Common myeloid progenitor, CD34-positive (primary cell): ENCODE measurements at places on chromosomes 4 and X.
A peak's percentile ranks its signal among the peaks of the same experiment; 100 is the strongest.

DNA sequence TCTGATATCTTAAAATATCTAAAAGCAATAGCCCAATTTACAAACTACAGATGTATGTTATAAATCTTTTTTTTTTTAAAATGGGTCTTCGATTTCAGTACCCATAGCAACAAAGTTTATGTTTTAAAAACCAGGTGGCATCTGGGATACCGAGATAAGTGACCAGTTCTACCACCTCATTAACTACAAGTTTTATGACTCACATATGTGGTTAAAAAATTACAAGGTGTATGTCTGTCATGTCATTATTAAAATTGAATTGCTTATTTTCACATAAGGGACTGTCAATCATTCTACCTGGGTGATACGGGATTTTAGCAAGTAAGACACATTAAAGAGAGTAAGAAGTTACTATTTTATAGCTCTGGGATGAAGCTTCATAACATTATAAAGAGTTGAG, 192.0 kb upstream of the ETNPPL start:
- H3K27me3 ChIP-seq: no peaks in the 10 kb centered on the region
- no peaks in the 10 kb centered on the region for H3K4me1 ChIP-seq
- no peaks in the 10 kb centered on the region for H3K36me3 ChIP-seq
- no peak for DNase-seq
- H3K4me3 ChIP-seq: no peak overlapping the region
- no peak overlapping the region for H3K27ac ChIP-seq

GRCh38 chr4:85381968-85382367, 93.0 kb upstream of the ARHGAP24 start:
- H3K4me3 ChIP-seq: no peak overlapping the region
- no peaks in the 10 kb centered on the region for H3K4me1 ChIP-seq
- H3K36me3 ChIP-seq: no peaks in the 10 kb centered on the region
- H3K27ac ChIP-seq: no peak overlapping the region

DNA sequence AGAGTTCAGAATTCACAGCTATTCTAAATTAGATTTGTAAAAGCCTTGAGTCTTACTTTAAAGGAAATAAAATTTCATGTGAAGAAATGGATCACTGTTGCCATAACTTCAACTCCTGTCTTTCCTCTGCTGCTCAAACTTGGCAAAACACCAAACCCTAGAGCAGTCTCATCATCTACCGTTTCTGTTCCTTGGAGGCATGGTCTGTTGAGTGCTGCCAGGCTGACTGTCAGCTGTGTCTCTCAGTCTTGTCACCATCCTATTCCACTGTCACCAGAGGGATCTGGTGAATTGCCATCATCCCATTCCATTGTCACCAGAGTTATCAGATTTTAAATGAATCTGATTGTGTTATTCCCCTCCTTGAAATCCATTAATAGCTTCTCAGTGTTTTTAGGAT, 55.6 kb downstream of the STIM2 start:
- no peak overlapping the region for H3K4me3 ChIP-seq
- H3K36me3 ChIP-seq: peaks cover 6% of the 10 kb centered on the region
- no peak for DNase-seq
- H3K4me1 ChIP-seq: peaks cover 7% of the 10 kb centered on the region
- no peak overlapping the region for H3K27ac ChIP-seq

DNA sequence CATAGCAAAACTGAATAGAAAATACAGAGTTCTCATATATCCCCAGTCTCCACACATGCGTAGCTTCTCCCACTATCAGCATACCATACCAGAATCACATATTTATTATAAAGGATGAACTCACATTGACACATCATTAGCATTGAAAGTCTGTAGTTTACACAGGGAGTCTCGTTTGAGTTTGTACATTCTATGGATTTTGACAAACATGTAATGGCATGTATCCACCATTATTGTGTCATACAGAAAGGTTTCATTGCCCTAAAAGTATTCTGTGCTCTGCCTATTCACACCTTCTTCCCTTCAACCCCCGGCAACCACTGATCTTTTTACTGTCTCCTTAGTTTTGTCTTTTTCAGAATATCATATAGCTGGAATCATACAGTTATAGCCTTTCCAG, 562.4 kb downstream of the KCTD8 start:
- no peaks in the 10 kb centered on the region for H3K4me1 ChIP-seq
- DNase-seq: no peak
- no peaks in the 10 kb centered on the region for H3K27me3 ChIP-seq
- no peaks in the 10 kb centered on the region for H3K36me3 ChIP-seq

DNA sequence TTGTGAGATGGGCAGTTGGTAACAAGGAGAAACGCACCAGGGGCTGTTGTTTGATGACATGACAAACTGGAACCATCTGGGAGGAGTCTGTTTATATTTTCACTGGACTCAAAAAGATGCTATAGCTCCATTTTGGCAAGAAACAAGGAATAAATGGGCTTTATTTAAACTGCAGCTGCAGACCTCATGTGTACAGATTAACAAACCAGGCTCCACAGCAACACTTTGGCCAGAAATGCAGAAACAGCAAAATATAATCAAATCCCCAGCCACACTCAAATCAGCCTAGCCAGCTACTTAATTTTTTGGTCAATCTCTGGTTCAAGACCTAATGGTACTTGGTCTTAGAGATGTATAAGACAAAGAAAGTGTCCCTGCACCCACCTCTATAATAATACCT, 52.7 kb downstream of the ASB9 start:
- H3K4me3 ChIP-seq: no peak overlapping the region
- no peaks in the 10 kb centered on the region for H3K36me3 ChIP-seq
- no peaks in the 10 kb centered on the region for H3K4me1 ChIP-seq
- no peak overlapping the region for H3K27ac ChIP-seq
- DNase-seq: no peak
- peaks cover 21% of the 10 kb centered on the region for H3K27me3 ChIP-seq

- H3K4me3 ChIP-seq: no peak overlapping the region
- no peaks in the 10 kb centered on the region for H3K27me3 ChIP-seq
- H3K36me3 ChIP-seq: no peaks in the 10 kb centered on the region
- peak; percentile 98 for DNase-seq
- peaks cover 35% of the 10 kb centered on the region for H3K4me1 ChIP-seq
These were observed 5.3 kb upstream of the STBD1 start for GRCh38 chr4:76301068-76301774.

- no peaks in the 10 kb centered on the region for H3K36me3 ChIP-seq
- DNase-seq: no peak
- no peak overlapping the region for H3K4me3 ChIP-seq
- H3K27ac ChIP-seq: no peak overlapping the region
- no peaks in the 10 kb centered on the region for H3K27me3 ChIP-seq
- H3K4me1 ChIP-seq: no peaks in the 10 kb centered on the region
These were observed 96.2 kb downstream of the UGT2B28 start for GRCh38 chr4:69376450-69376849.

DNA sequence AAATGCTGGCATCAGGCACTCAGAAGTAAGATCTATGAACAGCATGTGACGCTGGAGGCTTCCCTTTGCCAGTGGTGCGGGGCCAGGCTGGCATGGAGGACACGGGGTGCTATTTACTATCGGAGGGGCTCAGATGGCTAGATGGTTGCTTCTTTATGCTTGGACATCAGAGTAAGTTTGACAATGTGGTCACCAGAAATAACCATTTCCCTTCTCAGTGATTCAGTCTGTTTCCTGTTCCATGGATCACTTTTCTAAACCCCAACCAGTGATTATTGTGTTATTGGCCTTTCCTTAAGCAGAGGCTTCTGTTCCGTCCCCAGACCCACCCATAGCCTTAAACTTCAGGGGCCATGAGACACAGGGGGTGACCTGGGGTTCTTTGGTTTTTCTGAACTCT, 55.4 kb upstream of the DHX15 start:
- no peaks in the 10 kb centered on the region for H3K36me3 ChIP-seq
- peak overlapping the region; percentile 35 for H3K4me3 ChIP-seq
- H3K27ac ChIP-seq: no peak overlapping the region
- H3K27me3 ChIP-seq: no peaks in the 10 kb centered on the region
- peaks cover 5% of the 10 kb centered on the region for H3K4me1 ChIP-seq

DNA sequence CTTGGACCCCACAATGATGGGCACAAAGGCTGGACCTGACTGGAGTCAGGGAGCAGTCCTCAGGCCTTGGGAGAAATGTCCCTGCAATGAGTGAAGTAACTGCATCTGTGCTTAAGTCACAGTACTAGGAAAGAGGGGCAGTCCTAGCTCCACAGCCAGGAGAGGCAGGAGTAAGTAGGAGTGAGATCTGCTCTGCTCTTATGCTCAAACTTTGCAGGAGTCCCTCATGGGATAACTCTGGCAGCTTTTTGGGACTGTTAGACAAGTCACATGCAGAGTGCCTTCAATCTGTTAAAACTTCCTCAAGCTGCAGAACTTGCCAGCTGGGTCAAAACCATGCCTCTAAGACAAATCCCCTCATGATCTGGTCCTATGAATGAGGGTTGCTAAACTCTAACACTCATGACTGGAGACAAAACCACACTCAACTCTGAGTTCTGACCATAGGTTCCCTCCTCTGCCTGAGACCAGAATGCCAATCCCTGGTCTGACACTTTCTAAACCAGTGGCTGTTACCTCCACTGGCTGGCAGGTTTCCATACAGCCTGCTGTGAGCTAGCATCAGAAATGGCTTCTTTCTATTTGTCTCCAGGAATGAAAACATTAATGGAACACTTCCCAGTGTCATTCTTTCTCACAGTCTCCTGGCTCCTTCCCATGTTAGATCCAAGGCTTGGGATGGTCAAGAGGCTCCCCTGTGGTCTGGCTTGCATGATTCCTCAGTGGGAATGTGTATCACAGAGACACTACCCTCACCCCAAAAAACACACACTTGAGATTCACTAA, 819.3 kb downstream of the PCDH7 start:
- DNase-seq: no peak
- no peaks in the 10 kb centered on the region for H3K4me1 ChIP-seq
- H3K4me3 ChIP-seq: no peak overlapping the region

DNA sequence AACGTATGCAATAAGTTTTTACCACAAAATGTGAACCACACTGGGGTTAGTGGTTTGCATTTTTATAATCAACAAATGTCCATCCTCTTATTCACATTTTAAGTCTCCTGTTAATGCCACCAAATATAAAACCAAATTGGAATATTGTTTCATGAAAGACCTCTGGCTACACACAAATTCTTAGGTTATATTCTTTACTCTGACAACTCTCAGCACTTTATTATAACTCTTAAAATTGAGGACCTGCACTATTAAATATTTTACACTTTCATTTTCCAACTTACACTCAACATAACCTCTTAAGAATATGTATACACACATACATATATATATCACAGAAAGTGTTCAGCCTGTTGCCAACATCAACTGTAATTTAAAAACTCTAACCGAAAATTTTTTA, 2.8 kb downstream of the PDE5A start:
- no peak overlapping the region for H3K4me3 ChIP-seq
- no peaks in the 10 kb centered on the region for H3K36me3 ChIP-seq
- no peaks in the 10 kb centered on the region for H3K4me1 ChIP-seq
- no peak overlapping the region for H3K27ac ChIP-seq
- no peak for DNase-seq

DNA sequence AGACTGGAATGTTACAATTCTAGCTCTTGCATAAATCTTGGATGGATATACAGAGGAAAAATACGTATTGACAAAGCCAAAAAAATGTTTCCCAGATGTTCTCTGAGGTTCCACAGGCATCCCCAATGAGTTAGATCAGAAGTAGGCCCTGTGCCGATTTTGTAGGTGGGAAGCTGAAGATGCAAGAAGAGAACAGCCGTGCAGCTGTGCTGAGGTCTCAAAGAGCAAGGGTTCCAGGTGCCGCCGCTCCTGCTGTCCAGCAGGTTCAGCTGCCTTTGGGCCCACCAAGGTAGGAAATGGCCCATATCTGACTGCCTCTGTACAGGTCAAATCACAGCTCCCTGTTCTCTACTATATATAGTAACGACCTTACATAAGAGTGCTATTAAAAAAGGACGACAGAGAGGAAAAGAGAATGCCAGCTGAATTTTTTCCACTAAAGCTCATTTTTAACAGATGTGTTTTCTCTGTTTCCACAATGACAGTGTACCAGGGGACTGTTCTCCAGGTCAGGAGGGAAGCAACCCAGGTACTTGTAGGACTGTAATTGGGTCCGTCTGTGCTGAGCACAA, 155.6 kb downstream of the CBR4 start:
- no peak for DNase-seq
- H3K27me3 ChIP-seq: no peaks in the 10 kb centered on the region
- peaks cover 9% of the 10 kb centered on the region for H3K4me1 ChIP-seq
- no peaks in the 10 kb centered on the region for H3K36me3 ChIP-seq
- no peak overlapping the region for H3K4me3 ChIP-seq
- H3K27ac ChIP-seq: no peak overlapping the region

DNA sequence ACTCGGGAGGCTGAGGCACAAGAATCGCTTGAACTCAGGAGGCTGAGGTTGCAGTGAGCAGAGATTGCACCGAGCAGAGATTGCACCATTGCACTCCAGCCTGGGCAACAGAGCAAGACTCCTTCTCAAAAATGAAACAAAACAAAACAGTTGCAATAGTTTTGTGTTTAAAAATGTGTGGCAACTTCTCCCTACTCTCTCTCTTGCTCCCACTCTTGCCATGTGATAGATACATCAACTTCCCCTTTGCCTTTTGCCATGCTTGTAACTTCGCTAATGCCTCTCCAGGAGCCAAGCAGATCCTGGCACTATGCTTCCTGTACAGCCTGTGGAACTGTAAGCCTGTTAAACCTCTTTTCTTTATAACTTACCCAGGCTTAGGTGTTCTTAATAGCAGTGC, 52.5 kb upstream of the INTU start:
- H3K27ac ChIP-seq: no peak overlapping the region
- no peaks in the 10 kb centered on the region for H3K36me3 ChIP-seq
- H3K27me3 ChIP-seq: no peaks in the 10 kb centered on the region
- no peak for DNase-seq

GRCh38 chr4:71872767-71873415, 89.0 kb upstream of the GC start:
- DNase-seq: no peak
- no peaks in the 10 kb centered on the region for H3K36me3 ChIP-seq
- no peak overlapping the region for H3K4me3 ChIP-seq
- no peaks in the 10 kb centered on the region for H3K4me1 ChIP-seq
- H3K27me3 ChIP-seq: no peaks in the 10 kb centered on the region

DNA sequence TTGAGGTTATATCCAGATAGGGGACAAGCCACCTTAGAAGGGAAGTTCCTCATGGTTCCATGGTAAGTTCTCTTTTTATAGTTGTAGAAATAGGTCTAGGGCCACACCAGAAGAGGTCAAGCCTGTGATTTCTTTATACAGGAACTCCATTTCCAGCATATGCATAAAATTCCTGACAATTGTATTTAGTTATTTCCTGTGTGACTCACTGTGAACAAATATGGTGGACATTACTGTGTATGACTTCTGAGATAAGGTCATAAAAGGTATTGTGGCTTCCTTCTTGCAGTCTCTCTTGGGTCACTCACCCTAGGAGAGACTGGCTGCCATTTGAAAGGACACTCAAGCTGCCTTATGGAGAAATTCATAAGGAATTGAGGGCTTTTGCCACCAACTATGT, 2.2 kb upstream of the C4orf36 start:
- no peak overlapping the region for H3K27ac ChIP-seq
- H3K36me3 ChIP-seq: no peaks in the 10 kb centered on the region
- no peaks in the 10 kb centered on the region for H3K27me3 ChIP-seq
- no peak for DNase-seq

GRCh38 chr4:87882861-87883260, 50.1 kb downstream of the MEPE start:
- no peaks in the 10 kb centered on the region for H3K36me3 ChIP-seq
- H3K27ac ChIP-seq: no peak overlapping the region
- H3K4me3 ChIP-seq: no peak overlapping the region
- no peaks in the 10 kb centered on the region for H3K27me3 ChIP-seq
- peak; percentile 22 for DNase-seq
- peaks cover 29% of the 10 kb centered on the region for H3K4me1 ChIP-seq

- H3K36me3 ChIP-seq: no peaks in the 10 kb centered on the region
- no peaks in the 10 kb centered on the region for H3K4me1 ChIP-seq
- H3K4me3 ChIP-seq: no peak overlapping the region
- no peak overlapping the region for H3K27ac ChIP-seq
- H3K27me3 ChIP-seq: no peaks in the 10 kb centered on the region
- no peak for DNase-seq
These were observed 6.9 kb upstream of the ARMCX4 start for GRCh38 chrX:101478366-101478765.
